ENCODE measurements at places on chromosomes 5 and 9. TPM values are rescaled to one million over a fixed set of nuclear protein-coding genes. Genes with fewer than 3 reads are reported as not detected.

Gene KIF12
- not detected for total RNA-seq

Gene VAV2
- 7.6 TPM for total RNA-seq

Gene LVRN
- 0.18 TPM for total RNA-seq

Gene ELAVL2
- not detected for total RNA-seq

Gene SOHLH1
- not detected for total RNA-seq

DNA sequence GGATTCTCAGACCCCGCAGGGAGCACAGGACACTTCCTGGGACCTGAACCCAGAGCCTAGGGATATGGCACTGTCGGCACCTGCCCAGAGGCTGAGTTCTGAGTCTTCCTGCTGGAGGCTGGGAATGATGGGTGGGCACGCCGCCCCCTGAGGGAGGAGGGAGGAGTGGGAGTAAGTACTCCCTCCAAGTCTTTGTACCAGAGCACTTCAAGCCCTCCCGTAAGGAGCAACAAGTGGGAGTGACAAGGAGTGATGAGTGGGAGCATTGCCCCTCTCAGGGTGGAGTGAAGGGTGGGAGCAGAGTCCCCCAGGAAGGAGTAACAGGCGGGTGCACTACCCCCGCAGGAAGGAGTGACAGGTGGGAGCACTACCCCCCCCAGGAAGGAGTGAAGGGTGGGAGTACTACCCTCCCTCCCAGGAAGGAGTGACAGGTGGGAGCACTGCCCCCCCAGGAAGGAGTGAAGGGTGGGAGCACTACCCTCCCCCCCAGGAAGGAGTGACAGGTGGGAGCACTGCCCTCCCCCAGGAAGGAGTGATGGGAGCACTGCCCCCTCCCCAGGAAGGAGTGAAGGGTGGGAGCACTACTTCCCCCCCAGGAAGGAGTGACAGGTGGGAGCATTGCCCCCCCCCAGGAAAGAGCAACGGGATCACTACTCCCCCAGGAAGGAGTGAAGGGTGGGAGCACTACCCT is 100.1 kb downstream of the CACNA1B start:
- no peak for DNase-seq
- no peak overlapping the region for H3K4me3 ChIP-seq
- no peaks in the 10 kb centered on the region for H3K4me1 ChIP-seq

DNA sequence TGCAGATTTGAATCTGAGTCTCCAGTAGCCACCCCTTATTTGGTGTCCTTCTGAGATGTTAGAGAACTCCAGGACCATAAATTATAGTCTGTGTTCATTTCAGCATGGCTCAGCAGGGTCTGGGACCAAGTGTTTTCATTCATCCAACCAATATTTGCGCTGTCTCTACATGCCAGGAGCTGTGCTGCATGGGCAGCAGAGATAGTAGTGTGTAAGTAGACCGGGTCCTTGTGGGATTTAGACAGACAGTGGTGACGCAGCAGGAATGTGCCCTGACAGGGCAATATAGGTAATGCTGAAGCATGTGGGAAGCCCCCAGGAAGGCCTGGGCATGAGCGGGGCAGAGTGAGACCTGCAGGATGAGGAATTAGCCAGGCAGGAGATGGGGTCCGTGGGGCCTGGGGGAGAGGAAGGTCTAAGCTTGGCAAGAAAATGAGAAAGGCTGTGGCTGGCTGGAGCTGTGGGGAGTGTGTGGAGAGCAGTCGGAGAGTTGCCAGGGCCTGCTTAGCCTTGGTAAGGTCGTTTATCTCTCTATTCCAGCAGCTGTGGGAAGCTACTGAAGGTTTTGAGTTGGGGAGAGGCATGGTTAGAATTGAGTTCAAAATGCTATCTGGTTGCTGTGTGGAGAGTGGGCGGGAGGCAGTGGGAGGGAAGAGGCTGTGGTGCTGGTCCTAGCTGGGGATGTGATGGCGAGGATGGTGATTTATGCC is 16.8 kb downstream of the STXBP1 start:
- H3K4me3 ChIP-seq, result no peak overlapping the region
- peak overlapping the region; percentile 24 for H3K27ac ChIP-seq
- no peaks in the 10 kb centered on the region for H3K27me3 ChIP-seq
- no peaks in the 10 kb centered on the region for H3K36me3 ChIP-seq

- DNase-seq, result peak; percentile 67
- H3K27ac ChIP-seq, result peak overlapping the region; percentile 91
- H3K4me3 ChIP-seq, result peak overlapping the region; percentile 97
- no peaks in the 10 kb centered on the region for H3K36me3 ChIP-seq
- H3K4me1 ChIP-seq, result peaks cover 14% of the 10 kb centered on the region
Observed at GRCh38 chr5:179679014-179679674, 1.7 kb downstream of the CBY3 start.

DNA sequence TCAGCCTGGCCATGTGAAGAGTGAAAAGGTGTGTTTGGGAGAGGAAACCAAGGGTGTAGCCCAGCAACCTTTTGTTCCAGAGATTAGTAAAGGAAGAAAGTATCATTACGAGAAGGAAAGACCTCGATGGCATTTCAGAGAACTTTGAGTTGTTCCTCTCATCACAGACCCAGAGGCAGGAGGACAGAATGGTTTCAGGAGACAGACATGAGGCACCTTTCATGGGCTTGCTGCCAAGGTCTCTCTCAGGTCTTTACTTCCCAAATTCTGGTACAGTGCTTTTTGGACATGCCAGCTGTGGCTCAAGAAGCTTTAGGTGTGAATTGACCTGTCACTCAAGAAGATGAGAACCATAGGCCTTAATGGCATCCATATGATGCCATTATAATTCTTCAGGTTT is 2.8 kb upstream of the MCC start:
- DNase-seq, result no peak
- peaks cover 17% of the 10 kb centered on the region for H3K4me1 ChIP-seq
- H3K27me3 ChIP-seq, result peaks cover 34% of the 10 kb centered on the region

- H3K27ac ChIP-seq, result no peak overlapping the region
- no peaks in the 10 kb centered on the region for H3K36me3 ChIP-seq
Observed at GRCh38 chr5:155116456-155117251, 103.1 kb downstream of the KIF4B start.

DNA sequence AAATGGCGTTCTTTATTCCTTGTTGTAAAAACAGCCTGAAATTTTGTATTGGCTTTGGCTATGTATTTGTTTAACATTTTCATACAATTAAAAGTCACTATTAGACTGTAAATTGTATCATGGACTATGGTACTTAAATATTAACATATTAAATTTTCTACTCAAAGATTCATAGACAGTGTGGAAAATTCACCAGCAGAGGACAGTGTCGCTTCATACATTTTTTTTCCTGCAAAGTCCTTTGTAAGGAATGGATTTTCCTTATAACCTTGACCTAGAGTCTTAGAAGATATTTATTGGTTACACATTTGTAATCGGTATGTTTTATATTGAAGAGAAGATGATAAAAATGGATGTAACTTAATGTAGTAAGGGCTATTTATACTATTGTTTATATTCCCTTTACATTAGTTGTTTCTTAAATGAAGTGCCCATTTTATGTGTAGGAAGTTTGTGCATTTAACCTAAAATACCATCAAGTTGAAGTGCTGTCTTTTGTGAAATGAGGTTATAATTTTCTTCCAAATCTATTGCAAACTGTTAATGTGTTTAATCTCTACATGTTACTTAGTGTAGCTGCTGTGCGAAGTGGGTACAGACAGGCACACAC is 150.1 kb downstream of the KDM4C start:
- H3K4me1 ChIP-seq, result no peaks in the 10 kb centered on the region
- no peaks in the 10 kb centered on the region for H3K27me3 ChIP-seq
- no peaks in the 10 kb centered on the region for H3K36me3 ChIP-seq
- DNase-seq, result no peak
- H3K27ac ChIP-seq, result no peak overlapping the region

- H3K27ac ChIP-seq, result peak overlapping the region; percentile 3
- no peaks in the 10 kb centered on the region for H3K27me3 ChIP-seq
- peak; percentile 82 for DNase-seq
- H3K4me1 ChIP-seq, result peaks cover 44% of the 10 kb centered on the region
- H3K4me3 ChIP-seq, result peak overlapping the region; percentile 54
Observed at GRCh38 chr5:150783422-150783928, 4.9 kb downstream of the SMIM3 start.

- no peak overlapping the region for H3K4me3 ChIP-seq
- H3K27me3 ChIP-seq, result no peaks in the 10 kb centered on the region
- H3K36me3 ChIP-seq, result no peaks in the 10 kb centered on the region
- H3K4me1 ChIP-seq, result no peaks in the 10 kb centered on the region
- no peak overlapping the region for H3K27ac ChIP-seq
- DNase-seq, result no peak
Observed at GRCh38 chr5:163915481-163915961, 410.1 kb downstream of the MAT2B start.

DNA sequence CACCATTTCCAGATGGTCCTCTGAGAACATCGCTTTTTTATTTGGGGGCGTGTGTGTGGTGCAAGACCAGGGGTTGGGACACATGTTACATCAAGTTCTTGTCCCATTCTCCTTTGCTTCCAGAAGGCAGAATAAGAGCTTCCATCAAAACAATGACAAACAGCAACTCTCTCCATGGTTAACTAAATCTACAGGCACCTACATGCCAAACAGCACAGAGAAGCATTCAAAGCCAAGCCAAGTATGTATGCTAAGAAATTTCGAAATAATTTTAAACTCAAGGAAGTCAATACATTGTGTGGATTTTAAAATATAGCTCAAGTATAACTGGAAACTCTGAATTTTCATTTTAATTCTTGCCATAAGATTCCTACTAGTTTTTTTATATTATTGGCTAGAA is 105.6 kb downstream of the SEC61B start:
- no peak for DNase-seq
- no peak overlapping the region for H3K4me3 ChIP-seq

DNA sequence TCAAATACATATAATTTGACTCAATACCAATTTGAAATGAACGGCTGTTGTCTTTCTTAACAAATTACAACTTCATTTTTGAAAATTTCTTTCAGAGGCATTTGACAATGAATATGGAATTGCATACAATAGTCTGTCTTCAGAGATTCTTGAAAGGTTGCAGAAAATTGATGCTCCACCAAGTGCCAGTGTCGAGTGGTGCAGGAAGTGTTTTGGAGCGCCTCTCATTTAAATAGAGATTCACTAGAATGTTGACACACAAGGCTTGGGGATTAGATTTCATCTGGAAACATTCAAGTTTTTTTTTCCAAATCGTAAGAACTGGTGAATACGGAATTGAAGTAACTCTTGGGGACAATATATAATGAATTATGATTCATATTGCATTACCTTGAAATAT is 8.1 kb downstream of the RPS6 start:
- H3K27me3 ChIP-seq, result no peaks in the 10 kb centered on the region
- DNase-seq, result no peak
- no peak overlapping the region for H3K27ac ChIP-seq
- H3K4me1 ChIP-seq, result no peaks in the 10 kb centered on the region
- no peak overlapping the region for H3K4me3 ChIP-seq

DNA sequence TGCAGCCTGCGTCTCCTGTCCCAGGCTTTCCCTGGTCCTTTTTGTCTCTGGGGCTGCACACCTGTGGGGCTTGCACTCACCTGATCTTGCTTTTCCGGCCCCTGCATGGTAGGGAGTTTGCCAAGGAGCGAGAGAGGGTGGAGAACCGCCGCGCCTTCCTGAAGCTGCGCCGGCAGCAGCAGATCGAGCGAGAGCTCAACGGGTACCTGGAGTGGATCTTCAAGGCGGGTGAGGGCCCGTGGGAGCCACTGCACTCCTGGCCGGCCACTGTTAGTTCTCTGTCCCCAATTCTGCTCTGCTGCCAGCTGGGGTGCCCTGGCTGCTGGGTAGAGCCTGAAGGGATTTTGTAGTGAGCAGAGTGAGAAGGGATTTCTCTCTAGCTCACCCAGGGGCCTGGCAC is 78.0 kb downstream of the CACNA1B start:
- no peaks in the 10 kb centered on the region for H3K4me1 ChIP-seq
- no peak overlapping the region for H3K4me3 ChIP-seq
- H3K27me3 ChIP-seq, result no peaks in the 10 kb centered on the region
- H3K36me3 ChIP-seq, result no peaks in the 10 kb centered on the region
- no peak overlapping the region for H3K27ac ChIP-seq

DNA sequence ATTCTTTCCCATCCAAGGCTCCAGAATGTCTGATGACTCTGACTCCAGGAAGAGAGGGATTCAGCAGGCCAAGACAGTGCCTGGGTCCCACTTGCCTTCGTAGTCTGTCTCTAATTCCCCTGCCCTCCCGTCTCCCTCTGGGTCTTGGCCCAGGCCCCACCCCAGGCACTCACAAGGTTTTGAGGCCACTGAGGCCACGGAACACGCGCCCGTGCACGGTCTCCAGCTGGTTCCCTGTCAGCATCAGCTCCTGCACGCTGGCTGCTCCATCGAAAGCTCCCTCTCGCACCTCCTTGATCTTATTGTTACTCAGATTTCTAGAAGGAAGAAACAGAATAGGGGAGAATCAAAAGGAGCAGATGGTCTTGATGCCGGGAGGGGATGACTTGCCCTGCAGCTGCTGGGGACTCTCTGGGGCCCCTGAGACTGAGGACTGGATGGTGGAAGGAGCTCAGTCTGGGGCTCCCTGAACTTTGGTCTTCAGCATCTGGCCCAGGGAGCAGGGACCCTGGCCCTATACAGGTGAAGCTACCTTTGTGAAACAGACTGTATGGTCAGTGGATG is 174.6 kb upstream of the PANK3 start:
- H3K4me3 ChIP-seq, result no peak overlapping the region
- no peaks in the 10 kb centered on the region for H3K27me3 ChIP-seq

Data from CD8-positive, alpha-beta memory T cell (primary cell).